ENCODE measurements at places on chromosomes 12 and 14.
A peak's percentile ranks its signal among the peaks of the same experiment; 100 is the strongest.

DNA sequence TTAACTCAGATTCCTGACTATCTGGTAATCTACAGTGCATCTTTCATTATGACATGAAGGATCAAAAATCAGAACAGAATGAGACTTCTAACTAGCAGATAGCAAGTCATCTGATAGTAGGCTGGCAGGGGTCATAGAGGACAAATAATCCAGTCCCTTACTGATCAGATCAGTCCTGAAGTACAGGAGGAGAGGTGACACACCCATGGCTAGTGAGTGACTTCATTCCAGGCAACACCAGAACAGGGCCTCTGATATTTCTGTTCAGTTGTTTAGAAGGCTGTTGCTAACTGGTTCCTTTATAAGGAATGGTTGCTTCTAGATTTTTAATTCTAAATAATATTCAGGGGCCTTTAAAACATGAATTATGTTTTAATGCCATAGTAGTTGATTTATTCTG lies 222.1 kb downstream of the NTF3 start:
- no peak for DNase-seq

GRCh38 chr14:23321572-23322547 lies 603 bp downstream of the PABPN1 start:
- no peak for DNase-seq

DNA sequence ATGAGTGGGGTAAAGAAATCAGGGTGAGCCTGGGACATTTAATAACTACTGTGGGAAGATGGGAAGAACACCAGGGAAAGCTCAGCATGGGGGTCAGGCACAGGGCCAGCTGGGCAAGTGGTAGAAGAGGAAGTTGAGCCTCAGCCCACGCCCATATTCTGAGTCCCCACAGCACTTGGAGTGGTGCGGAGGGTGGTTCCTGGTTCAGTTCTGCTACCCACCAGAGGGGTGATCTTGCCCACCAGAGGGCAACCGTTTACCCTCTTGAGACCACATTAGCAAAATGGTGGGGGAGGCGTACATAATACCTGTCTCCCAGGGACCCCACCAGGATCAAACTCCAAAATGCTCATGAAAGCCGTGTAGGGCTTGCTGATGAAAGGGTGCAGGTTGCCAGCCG lies 16.8 kb upstream of the ANKRD33 start:
- peak; percentile 60 for DNase-seq

- peak; percentile 94 for DNase-seq
Measured at GRCh38 chr12:121795034-121795968, 1.8 kb upstream of the RHOF start.

DNA sequence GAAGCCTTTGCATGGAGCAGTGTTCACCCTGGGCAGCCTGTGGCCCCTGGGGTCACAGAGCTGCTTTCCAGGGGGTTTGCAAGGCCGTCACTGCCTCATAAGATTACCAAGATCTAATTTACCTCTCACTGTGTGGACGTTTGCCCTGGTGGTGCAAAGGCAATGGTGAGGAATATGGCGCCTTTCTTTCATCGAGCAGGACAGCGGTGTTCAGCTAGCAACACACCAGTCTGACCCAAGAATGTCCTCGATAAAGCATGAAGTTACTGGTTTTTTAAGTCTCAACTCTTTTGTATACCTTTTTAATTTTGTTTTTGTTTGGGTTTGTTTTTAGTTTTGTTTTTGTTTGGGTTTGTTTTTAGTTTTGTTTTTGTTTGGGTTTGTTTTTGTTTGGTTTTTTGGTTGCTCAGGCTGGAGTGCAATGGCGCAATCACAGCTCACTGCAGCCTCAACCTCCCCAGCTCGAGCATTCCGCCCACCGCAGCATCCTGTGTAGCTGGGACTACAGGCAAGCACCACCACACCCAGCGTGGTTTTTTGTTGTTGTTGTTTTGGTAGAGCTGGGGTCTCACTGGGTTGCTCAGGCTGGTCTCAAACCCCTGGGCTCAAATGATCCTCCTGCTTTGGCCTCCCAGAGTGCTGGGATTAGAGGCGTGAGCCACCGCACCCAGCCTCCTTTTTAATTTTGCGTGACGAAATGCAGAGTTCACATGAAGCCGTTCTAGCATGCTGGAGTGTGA lies 57.9 kb downstream of the PPP2R5C start:
- peak; percentile 52 for DNase-seq
